ENCODE measurements at places on chromosomes 6 and 20.

DNA sequence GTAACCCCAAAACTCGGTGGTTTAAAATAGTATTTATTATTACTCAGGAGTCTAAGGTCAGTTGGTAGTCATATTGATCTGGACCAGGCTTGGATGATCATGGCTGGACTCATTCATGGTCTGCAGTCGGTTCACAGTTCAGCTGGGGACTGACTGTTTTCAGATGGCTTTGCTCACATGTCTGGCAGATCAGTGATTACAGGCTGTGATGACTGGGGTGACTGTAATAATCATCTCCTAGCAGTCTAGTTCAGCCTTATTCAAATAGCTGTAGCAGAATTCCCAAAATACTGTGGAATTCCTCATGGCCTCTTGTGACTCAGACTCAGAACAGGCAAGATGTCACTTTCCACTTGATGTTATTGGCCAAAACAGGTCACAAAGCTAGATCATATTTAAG is 16.4 kb upstream of the NT5DC1 start:
- DNase-seq = no peak

- DNase-seq = no peak
These were observed 166.8 kb downstream of the SAMD5 start for GRCh38 chr6:147675281-147675680.

- DNase-seq = no peak
These were observed 209.7 kb upstream of the TENT5A start for GRCh38 chr6:81962198-81962597.

DNA sequence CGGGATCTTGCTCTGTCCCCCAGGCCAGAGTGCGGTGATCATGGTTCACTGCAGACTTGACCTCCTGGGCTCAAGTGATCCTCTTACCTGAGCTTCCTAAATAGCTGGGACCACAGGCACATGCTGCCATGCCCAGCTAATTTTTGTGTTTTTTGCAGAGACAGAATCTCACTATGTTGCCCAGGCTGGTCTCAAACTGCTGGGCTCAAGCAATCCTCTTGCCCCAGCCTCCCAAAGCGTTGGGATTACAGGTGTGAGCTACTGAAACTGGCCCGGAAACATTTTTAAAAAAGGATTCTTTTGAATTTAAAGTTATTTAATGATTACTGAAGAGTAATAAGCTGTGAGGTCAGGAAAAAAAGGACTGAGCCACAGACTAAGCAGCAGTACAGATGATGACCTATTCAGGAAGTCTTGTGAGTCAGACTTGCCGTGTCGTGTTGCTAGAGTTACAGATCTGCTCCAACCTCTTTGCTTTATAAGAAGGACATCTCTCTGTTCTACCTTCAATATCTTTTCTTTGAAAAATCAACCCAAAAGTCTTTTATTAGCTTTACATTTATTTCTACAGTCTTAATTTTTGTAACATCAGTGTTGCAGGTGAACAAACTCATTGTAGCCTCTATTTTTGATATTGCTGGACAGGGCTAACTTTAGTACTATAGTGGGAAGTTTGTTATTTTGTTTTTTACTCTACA is 108.7 kb downstream of the NCOA3 start:
- DNase-seq = no peak

DNA sequence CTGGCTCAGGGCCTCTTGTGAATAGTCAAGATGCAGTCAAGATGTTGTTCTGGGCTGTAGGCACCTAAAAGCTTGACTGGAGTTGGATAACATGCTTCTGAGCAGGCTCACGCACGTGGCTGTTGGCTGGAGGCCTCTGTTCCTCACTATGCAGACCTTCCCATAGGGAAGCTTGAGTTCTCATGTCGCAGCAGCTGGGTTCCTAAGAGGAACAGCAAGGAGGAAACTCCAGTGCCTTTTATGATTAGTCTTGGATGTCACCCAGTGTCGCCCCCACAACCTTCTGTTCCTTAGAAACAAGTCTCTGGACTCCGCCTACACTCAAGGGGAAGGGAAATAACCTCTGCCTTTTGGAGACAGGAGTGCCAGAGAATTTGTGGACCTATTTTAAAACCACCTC is 210.7 kb downstream of the BCAS1 start:
- no peak for DNase-seq

GRCh38 chr6:129598244-129599187 is 111.5 kb downstream of the ARHGAP18 start:
- peak; percentile 91 for DNase-seq

DNA sequence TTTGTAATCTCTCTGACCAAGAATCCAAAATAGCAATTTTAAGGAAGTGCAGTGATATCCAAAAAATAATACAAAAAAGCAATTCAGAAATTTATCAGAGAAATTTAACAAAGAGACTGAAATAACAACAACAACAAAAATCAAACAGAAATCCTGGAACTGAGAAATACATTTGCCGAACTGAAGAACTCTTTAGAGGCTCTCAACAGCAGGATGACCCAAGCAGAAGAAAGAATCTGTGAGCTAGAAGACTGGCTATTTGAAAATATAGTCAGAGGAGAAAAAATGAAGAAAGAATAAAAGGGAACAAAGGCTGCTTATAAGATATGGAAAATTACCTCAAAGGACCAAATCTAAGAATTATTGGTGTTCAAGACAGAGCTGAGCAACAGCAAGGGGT is 22.6 kb downstream of the GABRR1 start:
- DNase-seq = no peak

All from NCI-H69 (cell line).